ENCODE measurements at places on chromosomes 2 and 18.

- DNase-seq, result no peak
Measured at GRCh38 chr2:31972059-31972458, 38.7 kb downstream of the MEMO1 start.

GRCh38 chr2:238163481-238164198 is 4.9 kb downstream of the ERFE start:
- no peak for DNase-seq

DNA sequence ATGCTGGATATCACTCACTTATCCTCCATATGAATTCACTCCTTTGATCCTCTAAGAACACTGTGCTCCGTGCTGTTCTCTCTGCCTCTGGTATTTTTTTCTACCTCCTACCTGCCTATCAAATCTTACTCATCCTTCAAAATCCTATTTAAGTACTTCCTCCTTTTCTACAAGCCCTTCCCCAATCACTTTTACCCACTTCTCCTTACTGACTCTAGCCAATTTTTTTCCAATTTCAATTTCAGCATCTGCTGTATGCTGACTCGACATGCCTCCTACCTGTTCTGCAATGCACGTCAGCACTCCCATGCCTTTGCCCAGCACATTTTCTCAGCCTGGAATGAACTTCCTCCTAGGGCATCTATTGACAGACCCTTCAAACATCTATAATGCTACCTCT is 37.3 kb upstream of the LNPK start:
- no peak for DNase-seq

GRCh38 chr2:108922141-108922915 is 66.7 kb downstream of the EDAR start:
- DNase-seq, result no peak

DNA sequence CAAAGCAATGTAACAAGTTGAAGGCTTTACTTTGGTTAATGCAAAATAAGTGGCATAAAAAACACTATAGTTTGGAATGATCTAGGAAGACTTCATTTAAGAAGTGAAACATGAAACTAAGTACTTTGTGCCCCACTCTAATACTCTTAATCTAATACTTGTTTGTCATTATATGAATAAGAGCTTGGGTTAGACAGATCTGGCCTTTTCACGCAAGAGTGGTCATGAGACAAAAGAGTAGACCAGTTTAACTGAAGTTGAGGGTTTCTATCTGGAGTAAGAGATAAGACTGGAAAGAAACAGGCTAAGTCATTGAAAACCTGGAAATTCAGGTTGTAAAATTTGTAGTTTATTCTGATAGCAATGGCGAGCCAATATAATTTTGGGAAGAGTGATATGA is 2.8 kb downstream of the SLC30A6 start:
- DNase-seq, result no peak

- DNase-seq, result no peak
Measured at GRCh38 chr2:197435598-197436420, 981 bp upstream of the SF3B1 start.

- DNase-seq, result no peak
Measured at GRCh38 chr18:49616618-49617328, 54.9 kb downstream of the LIPG start.

- no peak for DNase-seq
Measured at GRCh38 chr2:23495661-23496114, 110.7 kb downstream of the KLHL29 start.

DNA sequence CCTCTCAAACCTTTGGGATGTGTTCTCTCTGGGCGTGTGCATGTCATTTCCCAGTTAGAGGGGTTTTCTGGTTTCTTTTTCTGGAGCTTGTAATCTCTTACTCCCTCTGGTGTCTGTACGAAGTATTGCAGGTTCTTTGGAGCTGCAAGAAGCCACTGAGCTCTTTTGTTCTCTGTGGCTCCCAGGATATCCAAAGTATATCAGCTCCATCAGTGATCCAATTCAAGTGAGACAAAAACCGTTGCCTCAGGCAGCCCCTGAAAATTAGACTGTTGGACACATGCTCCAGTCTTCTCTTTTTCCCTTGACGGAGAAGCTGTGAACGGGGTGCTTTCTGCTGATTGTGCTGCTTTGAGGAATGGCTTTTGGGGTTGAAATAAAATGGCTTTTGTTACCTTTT is 59.0 kb upstream of the LDLRAD4 start:
- DNase-seq, result peak; percentile 65

- no peak for DNase-seq
Measured at GRCh38 chr2:195734395-195734794, 77.4 kb downstream of the SLC39A10 start.

GRCh38 chr2:5845798-5846330 is 153.7 kb downstream of the SOX11 start:
- DNase-seq, result no peak

GRCh38 chr18:53944721-53945120 is 279.7 kb downstream of the MBD2 start:
- no peak for DNase-seq

DNA sequence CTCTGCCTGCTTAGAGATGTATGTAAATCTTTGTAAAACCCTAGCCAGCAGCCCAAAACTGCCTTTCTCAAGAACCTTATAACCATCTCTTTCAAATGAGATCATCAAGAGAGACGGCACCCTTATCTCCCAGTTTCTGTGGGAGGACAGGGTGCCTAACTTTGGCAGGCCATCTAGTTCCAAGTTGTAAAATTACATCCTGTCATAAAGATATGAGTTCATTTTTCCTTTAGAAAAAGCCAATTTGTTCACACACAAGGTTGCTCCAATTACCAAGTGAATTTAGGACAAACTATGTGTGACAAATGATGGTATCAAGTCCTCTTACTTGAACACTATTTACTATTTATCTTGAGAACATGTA is 65.3 kb downstream of the MEMO1 start:
- no peak for DNase-seq

DNA sequence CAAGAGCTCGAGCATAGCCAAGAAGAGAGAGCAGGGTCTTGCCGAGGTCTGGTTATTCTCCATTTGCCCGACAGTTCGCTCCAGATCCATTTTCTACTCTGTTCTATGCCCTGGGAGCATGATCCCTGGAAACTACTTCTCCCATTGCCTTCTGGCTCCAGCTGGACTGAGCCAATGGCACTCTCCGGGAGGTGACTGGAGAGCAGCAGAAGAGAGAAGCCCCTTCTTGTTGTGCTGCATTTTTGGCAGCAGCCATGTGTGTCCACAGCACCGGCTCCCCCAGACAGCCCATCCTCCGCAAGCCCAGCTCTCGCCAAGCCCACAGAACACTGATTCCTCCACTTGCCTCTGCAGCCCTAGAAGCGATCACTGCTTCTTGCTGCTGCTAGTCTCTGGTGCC is 345.5 kb downstream of the TNS1 start:
- no peak for DNase-seq

- DNase-seq, result no peak
Measured at GRCh38 chr2:175147186-175147585, 20.8 kb downstream of the ATF2 start.

DNA sequence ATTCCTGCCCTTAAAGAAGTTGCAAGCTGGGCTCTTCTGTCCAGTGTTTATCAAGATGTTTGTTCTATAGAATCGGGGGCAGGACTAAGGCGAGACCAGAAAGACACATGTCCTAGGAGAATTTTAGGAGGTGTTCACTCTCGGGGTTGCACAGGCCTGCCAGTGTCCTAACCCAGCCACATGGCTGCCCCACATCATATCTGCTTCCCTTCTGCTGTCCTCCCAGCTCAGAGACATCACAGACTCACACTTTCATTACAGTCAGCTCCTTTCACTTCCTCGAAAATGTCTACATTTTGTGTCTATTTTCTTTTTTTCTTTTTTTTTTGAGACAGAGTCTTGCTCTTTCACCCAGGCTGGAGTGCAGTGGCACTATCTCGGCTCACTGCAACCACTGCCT is 10.7 kb upstream of the MRO start:
- DNase-seq, result no peak

GRCh38 chr2:113905886-113906285 is 16.0 kb downstream of the ACTR3 start:
- DNase-seq, result no peak

DNA sequence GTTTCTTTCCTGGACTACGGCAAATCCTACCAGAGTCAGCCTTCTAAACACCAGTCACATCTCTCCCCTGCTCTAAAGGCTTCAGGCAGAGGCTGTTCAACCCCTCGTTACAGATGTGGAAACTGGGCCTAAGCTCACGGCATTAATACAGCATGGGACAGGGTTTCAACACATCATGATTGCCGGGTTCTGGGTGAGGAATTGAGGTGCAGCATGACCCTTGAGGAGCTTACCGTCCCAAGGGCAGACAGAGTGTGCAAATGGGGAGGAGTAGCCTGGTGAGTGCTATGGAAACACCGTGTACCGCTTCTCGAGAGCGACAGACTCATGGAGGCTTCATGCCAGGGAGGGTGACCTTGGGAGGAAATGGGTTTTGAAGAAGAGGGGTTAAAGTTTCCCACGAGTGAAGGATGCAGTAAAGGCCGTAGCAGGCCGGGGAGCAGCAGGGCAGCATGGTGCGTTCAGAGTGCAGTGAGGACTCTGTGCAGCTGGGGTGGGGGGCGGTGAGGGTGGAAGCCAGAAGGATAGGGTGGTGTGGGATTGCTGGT is 51.1 kb downstream of the TGOLN2 start:
- DNase-seq, result no peak

- DNase-seq, result no peak
Measured at GRCh38 chr2:64331114-64331645, 122.8 kb upstream of the LGALSL start.

DNA sequence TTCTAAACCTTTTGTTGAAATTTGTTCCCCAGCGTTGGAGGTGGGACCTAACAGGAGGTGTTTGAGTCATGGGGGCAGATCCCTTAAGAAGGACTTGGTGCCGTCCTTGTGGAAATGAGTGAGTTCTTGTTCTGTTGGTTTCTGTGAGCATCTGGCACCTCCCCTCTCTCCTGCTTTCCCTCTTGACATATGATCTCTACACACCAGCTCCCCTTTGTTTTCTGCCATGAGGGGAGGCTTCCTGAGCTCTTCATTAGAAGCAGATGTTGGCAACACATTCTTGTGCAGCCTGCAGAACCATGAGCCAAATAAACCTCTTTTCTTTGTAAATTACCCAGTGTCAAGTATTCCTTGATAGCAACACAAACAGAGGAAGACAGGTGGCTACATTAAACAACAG is 23.8 kb downstream of the NABP1 start:
- no peak for DNase-seq

DNA sequence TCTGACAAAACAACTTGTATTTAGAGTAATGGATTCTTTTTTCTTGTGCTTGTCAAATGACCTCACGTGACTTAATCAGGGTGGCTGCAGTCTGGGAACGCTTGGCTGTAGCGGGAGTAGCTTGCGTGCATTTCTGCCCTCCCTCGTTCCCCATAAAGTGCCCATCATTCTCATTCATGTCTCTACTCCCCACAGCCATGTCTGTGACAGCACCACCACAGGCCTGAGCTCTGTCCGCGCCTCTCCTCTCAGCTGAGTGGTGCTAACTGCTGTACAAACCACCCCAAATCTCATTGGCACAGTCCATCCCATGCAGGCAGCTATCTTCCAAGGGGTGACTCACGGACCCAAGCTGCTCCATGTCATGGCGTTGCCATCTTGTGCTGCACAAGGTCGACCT is 161.7 kb downstream of the TSN start:
- no peak for DNase-seq

- DNase-seq, result no peak
Measured at GRCh38 chr2:141557329-141558095, 573.3 kb downstream of the LRP1B start.

GRCh38 chr2:69538872-69539548 is 101.8 kb upstream of the NFU1 start:
- no peak for DNase-seq

DNA sequence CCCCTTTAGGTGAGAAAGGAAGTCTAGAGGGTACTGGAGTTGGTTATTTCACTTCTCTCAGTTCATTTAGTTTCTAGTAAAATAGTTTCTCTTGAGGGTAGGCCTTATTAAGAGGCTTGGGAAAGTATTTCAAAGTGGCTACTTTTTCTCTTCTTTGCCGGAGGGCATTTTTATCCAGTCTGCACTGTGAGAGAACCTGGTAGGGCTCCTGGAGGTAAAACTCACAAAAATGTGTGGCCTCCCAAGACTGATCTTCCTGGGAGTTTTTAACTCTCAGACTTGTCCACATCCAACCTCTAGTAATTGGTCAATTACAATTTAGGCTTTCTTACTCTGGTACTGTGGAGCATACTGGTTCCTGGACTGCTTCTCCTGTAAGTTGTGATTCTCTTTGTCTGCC is 28.0 kb downstream of the EHBP1 start:
- DNase-seq, result no peak

DNA sequence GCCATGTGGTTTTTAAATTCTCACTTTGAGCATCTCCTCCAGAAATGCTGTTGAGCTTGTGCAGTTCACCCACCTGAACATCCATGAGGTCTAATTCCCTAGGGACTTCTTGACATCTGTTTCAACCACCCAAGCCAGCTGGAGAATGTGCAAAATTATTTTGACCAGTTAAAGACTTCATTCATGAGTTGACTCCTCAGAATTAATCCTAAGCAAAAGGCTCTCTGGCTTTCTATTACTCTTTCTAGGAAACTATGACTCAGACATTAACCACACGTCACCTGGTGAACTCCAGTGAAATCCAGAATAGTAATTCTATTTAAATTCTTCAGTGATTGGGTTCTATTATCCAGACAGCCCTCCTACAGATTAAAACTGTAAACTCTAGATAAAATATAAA is 247.5 kb downstream of the NBAS start:
- DNase-seq, result no peak

DNA sequence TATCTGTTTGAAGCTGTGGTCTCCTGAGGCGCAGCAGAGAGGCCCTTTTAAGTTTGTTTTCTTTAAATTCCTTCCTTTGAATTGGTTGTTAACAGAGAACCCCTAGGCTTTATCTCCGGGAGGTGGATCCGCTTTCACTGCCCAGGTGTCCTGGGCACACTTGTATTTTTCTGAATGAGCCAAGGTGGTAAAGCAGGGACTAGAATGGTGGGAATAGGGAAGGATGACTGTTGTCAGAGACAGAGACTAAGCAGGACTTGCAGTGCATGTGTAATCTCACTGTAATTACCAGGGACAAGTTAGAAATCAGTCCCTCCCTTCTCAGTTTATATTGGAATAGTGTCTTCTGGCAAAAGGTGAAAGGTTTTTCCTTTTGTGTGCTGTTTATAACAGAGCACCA is 72.8 kb downstream of the PHLPP1 start:
- DNase-seq, result no peak

DNA sequence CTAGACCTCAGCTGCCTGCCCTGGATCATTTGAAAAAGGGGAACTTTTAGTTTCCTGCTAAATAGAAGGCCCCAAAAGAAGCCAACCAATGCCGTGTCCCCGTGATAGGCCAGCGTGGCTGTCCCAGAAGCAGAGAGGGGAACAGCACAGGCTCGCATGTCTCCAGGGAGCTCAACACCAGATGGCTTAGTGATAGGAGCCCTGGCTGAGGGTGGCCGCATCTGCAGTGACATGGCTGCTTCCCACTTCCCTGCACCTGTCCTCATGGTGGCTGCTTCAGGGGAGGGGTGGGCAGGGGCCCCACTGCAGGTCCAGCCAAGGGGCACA is 79.6 kb downstream of the MBP start:
- no peak for DNase-seq

DNA sequence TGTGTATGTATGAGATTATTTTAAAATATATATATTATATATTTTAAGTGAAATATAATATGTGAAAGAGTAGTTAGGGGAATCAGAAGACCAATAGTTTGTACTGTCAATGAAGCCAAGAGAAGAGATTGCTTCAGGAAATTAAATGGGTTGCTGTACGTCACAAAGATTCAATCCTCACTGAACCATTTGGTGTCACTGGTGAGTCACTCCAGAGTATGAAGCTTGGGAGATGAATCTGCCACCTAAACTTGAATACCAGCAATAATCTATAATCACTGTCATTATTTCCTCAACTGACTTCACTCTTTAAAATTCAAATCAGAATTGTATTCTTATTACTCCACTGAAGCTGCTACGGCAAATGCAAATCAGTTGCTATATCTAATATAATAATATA is 41.9 kb upstream of the SCN9A start:
- no peak for DNase-seq

Measured in activated CD8-positive, alpha-beta T cell treated with anti-CD3 and anti-CD28 coated beads, Interleukin-2, amount 10 ng/mL, durations not matched to agents 7 days and 5 days (primary cell).